ENCODE measurements at places on chromosomes 6 and 20. TPM values are rescaled to one million over a fixed set of nuclear protein-coding genes. Genes with fewer than 3 reads are reported as not detected.

Gene CAGE1
- not detected for total RNA-seq

Gene RIPPLY2
- total RNA-seq = 0.74 TPM

Gene MCCD1
- not detected for total RNA-seq

Gene ESR1
- under 0.01 TPM for total RNA-seq

Gene SLC25A27
- total RNA-seq = 2.4 TPM

Gene LY6G5C
- total RNA-seq = 2.2 TPM

Gene GUCA1A
- total RNA-seq = 1.8 TPM

Gene SLC22A23
- total RNA-seq = under 0.01 TPM

Gene SMPDL3A
- 5.0 TPM for total RNA-seq

Gene VSTM2L
- total RNA-seq = 1.5 TPM

Gene SOBP
- total RNA-seq = 1.8 TPM

Gene ELOVL4
- 5.1 TPM for total RNA-seq

Gene B3GALT4
- 4.4 TPM for total RNA-seq

Gene BMP2
- total RNA-seq = 2.2 TPM

Gene NINL
- total RNA-seq = 6.9 TPM

Gene C6orf15
- total RNA-seq = not detected

Gene LGSN
- not detected for total RNA-seq

Gene TRAPPC3L
- total RNA-seq = not detected

Gene NKX2-2
- total RNA-seq = not detected

Gene TREML1
- not detected for total RNA-seq

Gene SMOC2
- not detected for total RNA-seq

Gene LRFN2
- not detected for total RNA-seq

Gene FAM162B
- 19.8 TPM for total RNA-seq

Gene TTK
- 43.0 TPM for total RNA-seq

Gene NTSR1
- not detected for total RNA-seq

All from bronchus fibroblast of lung (primary cell).